Activated naive CD4-positive, alpha-beta T cell (primary cell): ENCODE measurements at places on chromosomes 3 and 15.

- no peak for DNase-seq
Measured at GRCh38 chr3:127354761-127355160, 66.9 kb upstream of the PRR20G start.

- no peak for DNase-seq
Measured at GRCh38 chr3:64530434-64531049, 157.3 kb downstream of the ADAMTS9 start.

DNA sequence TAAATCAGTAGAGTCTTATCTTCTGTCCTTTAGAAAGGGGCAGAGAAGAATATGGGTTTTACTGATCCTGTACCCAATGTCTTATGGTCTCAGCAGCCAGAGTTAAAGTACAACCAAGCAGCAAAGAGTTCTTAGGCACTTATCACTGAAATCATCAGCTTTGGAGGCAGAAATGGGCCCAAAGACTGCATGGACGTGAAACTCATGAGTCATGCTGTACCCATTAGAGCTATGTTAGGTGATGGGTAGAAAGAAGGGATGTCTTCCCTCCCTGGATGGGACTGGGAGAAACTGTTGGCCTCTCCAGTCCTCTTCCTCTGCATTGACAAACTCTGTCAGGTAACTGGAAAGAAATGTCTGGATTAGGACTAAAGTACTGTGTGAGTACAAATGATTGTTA lies 63.4 kb downstream of the EOMES start:
- DNase-seq: no peak

DNA sequence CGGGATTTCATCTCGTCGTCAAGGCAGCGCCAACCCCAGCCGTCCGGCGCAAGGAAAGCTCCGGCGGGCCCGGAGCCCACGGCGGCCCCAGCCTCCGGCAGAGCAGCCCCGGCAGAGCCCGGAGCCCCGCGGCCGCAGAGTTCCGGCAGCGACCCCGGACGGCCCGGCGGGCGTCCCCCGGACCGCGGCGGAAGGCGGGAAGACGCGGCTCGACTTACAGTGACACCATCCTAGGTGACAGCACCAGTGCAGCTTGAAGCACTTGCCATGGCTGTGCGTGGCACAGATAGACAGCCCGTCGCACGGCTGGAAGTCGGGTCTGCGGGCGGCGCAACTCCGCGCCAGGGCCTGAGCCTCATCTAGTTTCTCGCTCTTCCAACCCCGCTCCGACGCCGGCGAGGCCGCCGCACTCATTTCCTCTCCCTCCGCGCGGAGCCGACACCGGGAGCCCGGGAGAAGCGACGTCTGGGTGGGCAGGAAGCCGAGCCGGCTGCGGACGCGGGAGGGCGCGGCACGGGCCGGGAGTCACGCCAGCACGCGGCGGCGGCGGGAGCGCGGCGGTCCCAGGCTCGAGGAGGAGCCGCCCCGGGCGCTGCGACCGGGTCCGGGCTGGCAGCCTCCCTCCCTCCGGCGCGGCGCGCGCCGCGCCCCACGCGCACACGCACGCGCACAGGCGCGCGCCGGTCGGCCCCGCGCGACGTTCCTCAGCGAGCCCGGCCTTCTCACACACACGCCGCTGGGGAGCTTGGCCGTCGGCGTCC lies at the start of gene C3orf70:
C3orf70 (minus strand) TSS at position 651 of the 761 bp plus-strand sequence; CDS start at position 414, 237 bp downstream.
- DNase-seq: no peak

GRCh38 chr3:78918361-78919020 lies 849.3 kb downstream of the ROBO1 start:
- DNase-seq: no peak
